Liver (tissue), 10 donors: ENCODE measurements at places on chromosomes 16 and 17. TPM values are rescaled to one million over a fixed set of nuclear protein-coding genes. Genes with fewer than 3 reads are reported as not detected.

GRCh38 chr17:29084541-29085146, 41.7 kb downstream of the PIPOX start:
- no peak for DNase-seq

DNA sequence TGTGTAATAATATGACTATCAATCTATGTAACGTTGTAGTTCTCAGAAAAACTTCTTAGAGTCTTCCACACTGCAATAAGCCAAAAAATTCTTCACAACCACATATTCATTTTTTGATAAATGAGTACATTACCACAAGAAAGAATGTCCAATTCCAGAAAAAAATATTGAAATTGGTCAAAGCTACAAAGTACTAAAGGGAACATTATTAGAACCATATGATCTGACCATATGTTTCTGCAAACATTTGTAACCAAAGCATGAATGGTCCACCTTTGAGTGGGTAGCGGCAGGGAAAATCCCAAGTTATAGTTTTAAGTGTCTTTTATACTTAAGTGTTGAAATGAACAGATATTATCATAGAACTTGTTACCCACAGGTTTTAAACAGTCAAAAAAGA, 71.7 kb upstream of the NACA2 start:
- DNase-seq = no peak

DNA sequence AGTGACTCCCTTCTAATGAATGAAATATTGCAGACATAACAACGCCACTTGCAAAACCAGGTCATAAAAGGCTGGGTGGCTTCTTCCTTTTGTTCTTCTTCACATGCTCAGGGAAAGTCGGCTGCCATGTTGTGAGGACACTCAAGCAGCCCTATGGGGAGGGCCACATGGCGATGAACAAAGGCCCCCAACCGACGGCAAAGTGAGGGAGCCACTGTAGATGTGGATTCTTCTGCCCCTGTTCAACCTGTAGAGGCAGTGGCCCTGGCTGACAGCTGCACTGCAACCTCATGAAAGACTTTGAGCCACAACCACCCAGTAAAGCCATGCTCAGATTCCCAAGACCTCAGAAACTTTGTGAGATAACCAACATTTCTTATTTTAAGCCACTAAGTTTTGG, 203.5 kb upstream of the TNRC6C start:
- no peak for DNase-seq

- DNase-seq = no peak
Observed at GRCh38 chr16:4697848-4698291, 4.5 kb downstream of the NUDT16L1 start.

KRTAP4-5 gene
- polyA plus RNA-seq = not detected

TAC4 gene
- polyA plus RNA-seq = not detected

GRCh38 chr16:50467559-50467942, 80.6 kb upstream of the NKD1 start:
- DNase-seq = no peak

- no peak for DNase-seq
Observed at GRCh38 chr17:7221278-7222092, 1.7 kb downstream of the ACADVL start.

RNF157 gene
- polyA plus RNA-seq = 0.50 TPM

CACNG5 gene
- not detected for polyA plus RNA-seq

DNA sequence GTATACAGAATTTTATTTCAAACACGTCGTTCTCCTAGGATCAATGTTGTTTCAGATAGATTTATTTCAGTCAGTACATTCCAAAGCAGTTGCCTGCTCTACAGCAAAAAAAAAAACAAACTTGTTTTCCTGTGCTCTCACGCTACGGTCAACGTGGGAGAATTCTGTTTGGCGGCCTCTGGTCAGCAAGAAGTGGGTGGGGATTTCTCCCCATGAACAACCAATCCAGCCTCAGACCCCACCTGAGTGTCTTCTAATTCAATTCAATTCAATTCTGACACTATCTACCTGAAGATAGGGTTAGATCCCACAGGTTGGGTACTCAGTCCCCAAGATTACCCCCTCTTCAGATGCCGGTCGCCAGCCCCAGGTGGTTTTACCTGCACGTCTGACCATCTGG, 22.1 kb downstream of the C17orf58 start:
- DNase-seq = no peak

DNA sequence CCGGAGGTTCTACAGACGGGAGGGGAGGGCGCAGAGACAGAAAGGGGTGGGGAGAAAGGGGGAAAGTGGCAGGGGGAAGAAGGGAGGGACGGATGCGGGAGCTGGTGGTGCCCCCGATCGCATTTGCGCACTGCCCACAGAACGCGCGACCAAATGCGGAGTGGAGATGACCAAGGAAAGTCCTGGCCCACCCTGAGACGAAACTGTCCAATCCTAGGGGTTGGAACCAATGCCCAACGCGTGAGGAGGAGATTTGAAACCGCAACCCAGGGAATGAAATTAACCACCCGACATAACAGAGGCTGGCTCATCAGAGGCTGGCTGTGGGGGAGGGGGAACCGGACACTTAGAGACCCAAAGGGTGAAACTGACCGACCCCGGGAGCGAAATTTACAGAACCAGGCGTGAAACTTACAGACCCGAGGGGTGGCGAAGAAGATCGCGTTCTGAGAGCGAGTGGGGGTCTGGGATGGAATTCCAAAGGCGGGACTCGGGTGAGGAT, 1.4 kb downstream of the HES7 start:
- no peak for DNase-seq

DNA sequence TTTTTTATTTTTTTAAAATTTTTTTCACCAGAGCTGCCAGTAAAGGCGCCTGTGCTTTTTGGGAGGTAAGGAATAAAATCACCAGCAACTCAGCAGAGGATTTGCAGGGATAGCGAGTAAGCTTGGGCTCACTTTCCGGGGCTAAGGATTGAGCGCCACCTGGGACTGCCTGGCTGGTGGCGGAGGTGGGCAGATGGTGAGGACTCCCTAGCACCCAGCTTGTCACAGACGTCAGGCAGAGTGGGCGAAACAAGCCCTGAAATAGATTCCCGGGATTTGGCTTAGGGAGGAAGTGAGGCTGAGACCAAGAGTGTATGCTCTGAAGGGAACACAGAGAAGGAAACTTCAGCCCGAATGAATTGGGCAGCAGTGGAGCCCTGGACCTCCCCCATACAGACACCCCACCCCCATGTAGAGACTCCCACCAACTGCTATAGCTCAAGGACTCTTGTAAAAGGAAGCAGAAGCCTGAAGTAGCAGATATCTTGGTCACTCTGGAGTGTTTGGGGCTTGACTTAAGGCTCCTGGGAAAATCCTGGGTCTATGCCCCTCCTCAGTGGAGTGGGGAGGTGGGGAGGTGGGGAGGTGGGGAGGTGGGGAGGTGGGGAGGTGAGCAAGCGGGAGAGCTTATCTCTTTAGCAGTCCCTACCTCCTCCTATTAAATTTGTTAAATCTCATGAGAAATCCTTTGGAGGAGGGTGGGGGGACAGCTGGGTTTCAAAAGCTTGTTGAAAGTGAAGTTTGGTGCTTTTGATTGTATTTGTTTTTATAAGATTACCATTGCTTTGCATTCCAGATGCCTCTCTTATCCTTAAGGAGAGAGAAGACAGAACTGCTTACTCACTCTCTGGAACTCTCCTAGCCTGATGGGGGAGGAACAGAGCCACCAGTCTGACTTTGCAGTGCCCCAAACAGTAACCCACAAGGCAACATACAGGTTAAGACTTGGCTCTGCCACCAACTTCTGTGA, 8.2 kb downstream of the ARL4D start:
- DNase-seq = no peak

DNA sequence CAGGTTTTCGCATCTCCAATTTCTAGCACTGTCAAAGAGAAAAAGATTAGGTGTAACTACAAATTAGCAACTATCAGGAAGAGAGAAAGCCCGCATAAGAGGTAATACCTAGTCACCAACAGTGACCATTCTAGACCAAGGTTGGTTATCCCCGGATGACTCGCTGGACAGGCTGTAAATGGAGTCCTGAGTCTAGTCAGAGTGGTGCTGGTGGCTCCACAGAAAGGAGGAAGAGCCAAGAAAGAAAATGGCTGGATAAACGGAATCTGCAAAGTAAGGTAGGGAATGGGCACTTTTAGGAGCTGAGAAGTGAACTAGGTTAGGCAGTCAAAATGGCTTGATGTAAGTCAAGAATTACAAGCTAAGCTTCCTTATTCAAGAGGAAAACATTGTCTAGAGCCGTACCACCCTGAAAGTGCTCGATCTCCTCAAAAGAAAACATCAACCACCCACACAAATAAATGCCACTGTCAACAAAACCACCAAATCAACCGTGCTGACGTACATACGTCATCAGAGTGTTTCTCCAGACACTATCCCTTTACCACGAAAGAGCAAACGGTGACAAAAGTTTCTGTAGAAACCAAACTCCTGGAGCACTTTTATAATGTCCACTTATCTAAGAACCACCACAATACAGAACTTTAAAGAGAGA, 2.2 kb downstream of the GSPT1 start:
- no peak for DNase-seq

GRCh38 chr16:11994143-11995119, 17.9 kb downstream of the SNX29 start:
- no peak for DNase-seq

DNA sequence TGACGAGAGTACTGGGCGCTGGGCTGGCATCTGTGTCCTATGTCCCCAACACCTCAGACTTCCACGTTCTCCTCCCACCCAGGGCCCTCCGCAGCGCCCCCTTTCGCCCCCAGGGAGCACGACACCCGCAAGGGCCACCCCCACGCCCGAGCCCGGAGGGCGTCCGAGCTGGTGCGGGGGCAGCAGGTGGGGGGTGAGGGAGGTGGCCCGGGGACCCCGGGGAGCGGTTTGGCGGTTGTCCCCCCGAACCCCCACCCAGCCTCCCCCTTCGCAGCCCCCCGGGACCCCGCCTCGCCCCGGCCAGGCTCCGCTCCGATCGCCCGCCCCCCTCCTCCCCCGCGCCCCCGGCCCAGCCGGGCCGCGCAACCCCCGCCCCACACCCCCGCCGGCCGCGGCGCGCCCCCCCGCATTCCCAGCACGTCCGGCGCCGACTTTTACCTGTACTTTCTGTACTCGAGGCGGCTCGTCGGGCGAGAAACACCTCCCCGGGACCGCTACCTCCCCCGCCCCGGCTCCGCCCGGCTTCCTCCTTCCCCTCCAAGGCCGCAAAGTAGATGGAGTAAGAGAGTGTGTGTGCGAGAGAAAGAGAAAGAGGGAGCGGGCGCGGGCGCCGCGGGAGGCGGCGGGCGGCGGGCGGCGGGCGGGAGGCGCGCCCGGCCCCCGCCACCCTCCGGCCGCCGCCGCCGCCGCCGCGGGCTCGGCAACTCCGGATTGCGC, 901 bp downstream of the CDYL2 start:
- DNase-seq = peak; percentile 36

DNA sequence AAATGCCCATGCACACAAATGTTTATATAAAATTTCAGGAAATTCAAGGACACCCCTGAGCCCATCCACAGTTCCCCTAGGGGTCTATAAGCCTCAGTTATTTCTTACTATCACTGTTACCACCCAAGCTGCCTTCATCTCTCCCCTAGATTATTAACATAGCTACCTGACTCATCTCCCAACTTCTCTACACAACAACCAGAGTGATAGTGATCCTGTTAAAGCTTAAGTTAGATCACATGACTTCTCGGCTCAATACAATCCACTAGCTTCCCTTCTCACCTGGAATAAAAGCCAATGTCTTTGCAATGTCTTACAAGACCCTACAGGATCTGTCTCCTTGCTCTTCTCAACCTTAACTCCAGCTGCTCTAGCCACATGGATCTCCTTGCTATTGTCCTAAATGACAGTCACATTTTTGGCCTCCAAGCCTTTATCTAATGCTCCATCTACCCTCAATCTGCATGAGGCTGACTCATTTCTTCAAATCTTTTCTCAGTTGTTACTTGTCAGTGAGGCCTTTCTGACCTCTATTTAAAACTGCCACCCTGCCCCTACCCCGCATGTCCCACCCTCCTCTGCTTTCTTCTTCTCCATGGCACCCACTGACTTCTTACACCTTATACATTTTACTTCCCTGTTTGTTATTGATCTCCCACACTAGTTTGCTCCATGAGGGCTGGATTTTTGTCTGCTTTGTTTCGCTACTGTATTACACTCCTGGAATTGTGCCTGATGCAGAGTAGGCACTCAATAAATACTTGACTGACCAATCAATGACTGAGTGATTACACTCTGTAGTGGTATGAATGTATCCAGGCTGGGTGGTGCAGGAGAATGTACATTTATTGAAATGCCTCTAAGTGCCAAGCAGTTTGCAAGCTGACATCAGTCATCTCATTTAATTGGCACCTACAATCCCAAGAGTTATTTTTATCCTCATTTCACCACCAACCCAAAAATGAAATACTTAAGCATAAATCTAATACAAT, 5.2 kb upstream of the LIG3 start:
- DNase-seq = no peak

- no peak for DNase-seq
Observed at GRCh38 chr17:65504141-65504540, 57.3 kb downstream of the AXIN2 start.

- DNase-seq = no peak
Observed at GRCh38 chr16:17555176-17555575, 84.4 kb upstream of the XYLT1 start.

P3H4 gene
- polyA plus RNA-seq = 1.7 TPM

DNA sequence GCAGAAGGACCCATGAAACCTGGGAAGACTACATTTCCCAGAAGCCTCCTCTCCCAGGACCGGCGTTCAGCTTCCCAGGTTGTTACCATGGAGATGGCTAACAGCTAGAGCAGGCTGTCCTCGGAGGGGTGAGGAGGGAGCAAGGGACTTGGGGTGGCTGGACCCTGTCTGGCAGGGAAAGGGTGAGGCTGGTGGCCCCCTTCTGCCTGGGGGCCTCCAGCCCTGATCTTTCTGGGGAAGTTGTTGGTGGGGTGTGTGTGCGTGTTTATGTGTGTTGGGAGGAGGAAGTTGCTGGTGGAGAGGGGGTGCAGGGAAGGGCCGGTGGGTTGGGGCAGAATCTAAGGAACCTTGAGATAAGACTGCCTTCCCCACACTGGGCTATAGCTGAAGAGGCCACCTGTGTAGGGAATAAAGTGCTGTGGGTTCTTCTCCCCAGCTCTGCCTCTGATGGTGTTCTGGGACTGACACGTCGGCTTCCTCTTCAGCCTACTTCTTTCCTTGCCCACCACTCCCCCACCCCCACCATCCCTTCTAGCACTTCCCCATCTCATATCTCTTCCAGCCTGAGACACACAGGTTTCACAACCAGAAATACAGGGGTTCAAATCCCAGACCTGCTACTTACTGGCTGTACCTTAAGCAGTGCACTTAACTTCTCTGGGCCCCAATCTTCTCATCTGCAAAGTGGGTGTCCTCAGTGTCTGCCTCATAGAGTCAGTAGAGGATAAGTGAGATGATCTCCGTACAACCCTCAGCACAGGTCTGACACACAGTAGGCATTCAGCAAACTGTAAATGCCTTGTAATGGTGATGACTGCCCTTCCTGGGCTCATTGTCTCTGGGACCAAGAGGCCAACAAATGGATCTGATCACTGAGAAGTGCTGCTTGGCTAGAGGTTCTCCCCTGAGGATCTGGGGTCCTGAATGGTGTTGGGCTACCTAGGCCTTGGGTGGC, at the start of gene DRC7:
TSS of gene DRC7 (plus strand) at position 82 of the 955 bp plus-strand sequence. CDS start 3,144 bp downstream, outside the sequence.
- peak; percentile 69 for DNase-seq

DNA sequence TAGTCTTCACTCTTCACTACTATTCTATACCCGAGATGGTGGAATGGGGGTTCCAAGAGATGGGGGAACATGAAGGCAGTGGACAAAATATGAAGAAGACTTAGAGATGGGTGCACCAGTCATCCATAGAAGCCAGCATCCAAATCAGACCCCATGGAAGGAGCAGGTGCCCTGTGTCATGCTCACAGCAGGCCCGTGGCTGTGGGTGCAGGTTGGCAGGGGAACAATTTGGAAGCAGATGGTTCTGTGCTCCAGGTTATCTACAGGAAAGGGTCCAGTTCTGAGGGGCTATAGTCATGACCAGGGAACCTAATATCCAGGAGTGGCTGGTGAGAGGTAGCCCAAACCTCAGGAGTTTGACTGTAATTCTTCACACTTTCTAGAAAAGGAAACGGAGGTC, 9.6 kb upstream of the LPCAT2 start:
- no peak for DNase-seq

EVI2B gene
- polyA plus RNA-seq = 5.8 TPM
